Activated T-helper 17 cell treated with anti-CD3 and anti-CD28 coated beads, Interleukin-2, amount 50 U/mL, for 72 hours (primary cell): ENCODE measurements at places on chromosomes 16 and 17. TPM values are rescaled to one million over a fixed set of nuclear protein-coding genes. Genes with fewer than 3 reads are reported as not detected.

DNA sequence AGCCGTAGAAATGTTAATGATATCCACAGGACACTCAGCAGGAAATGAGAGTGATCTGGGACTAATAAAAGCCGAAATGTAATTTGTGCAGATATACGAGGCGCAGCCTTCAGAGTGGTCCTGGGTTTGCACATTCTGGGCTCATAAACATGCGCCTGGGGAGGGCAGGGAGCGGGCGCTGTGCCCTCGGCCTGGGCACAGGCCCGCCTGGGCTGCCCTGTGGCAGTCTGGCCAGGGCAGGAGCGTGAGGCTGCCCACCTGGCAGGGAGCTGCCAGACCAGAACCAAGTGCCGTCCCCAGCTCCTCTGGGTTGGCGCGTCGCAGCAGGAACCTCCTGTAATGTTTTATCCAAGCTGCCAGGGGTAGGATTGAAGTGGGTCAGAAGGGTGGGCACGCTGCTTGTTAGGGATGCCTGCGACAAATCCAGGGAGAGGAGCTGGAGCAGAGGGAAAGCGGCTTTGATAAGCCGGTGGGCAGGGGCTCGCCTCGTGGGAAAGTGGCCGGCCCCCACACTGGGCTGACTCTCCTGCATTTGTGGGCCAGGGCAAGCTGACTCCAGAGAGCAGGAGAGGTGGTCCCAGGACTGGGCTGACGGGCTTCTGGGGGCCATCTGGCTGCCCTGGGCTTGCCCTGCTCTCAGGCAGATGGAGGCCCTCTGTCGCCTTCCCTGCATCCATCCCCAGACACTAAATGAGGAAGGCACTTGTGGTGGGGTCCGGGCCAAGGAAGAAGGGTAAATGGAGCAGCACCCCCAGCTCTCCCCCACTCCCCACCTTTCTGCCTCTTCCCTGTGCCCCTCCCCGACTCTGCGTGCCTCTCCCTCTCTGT, 45.9 kb downstream of the SREBF1 start:
- H3K36me3 ChIP-seq = peaks cover 5% of the 10 kb centered on the region
- H3K27me3 ChIP-seq = no peaks in the 10 kb centered on the region
- H3K4me3 ChIP-seq = no peak overlapping the region
- ATAC-seq = no peak
- peaks cover 17% of the 10 kb centered on the region for H3K4me1 ChIP-seq

DNA sequence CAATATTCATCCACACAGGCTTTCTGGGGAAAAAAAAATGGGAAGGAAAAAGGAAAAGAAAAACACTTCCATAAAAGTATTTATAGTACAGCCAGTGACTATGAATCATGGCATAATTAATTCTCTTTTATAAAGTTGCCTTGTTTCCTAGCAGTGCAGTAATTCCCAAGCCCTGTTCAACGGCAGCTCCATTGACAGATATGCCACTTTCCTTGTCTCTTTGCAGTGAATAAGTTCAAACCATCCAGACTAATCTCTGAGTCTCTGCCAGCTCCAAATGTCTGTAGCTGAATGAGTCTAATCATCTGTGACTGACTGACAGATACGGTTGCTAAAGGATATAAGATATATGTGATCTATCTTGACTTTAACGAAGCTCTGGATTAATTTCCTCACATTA, 52.9 kb upstream of the KCNJ16 start:
- H3K27me3 ChIP-seq = peaks cover 7% of the 10 kb centered on the region
- H3K36me3 ChIP-seq = no peaks in the 10 kb centered on the region
- H3K4me3 ChIP-seq = no peak overlapping the region

Gene KRT32
- total RNA-seq = not detected

Gene PRR29
- total RNA-seq = 2.9 TPM

Gene SNAI3
- total RNA-seq = 5.9 TPM
